ENCODE measurements at places on chromosomes 1 and 21. TPM values are rescaled to one million over a fixed set of nuclear protein-coding genes. Genes with fewer than 3 reads are reported as not detected.

FCRL3 gene
- 0.30 TPM for polyA plus RNA-seq

OR2AK2 gene
- polyA plus RNA-seq = not detected

- no peak for DNase-seq
Measured at GRCh38 chr21:39620856-39621255, 8.1 kb downstream of the B3GALT5 start.

STIL gene
- polyA plus RNA-seq = 0.61 TPM

DNA sequence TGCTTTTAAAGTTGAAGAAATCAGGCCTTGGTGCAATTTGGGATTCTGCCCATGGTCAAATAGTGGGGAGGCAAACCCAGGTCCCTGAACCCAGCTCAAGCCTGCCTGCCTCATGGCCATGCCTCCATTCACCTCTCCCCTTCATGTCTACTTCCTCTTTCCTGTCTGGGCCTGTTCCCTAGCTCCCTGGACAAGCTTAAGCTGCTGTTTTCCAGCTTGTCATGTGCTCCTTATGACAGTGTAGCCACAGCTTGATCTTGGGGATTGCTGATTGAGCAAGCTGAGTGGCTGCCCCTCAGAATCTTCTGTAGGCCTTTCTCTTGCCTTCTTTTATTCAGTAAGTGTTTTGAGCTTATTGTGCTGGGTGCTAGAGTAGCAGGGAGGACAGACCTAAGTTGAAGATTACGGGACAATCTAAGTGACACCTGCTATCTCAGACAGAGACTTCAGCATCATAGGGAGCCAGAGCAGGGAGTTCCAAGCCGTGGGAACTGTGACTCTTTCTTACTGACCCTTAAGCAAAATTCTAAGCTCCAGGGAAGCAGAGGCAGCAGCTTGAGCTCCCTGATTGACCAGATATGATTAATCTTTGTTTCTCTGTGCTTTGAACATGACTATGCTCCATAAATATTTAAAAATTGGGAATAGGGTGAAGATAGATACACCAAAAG, 520 bp upstream of the MR1 start:
- DNase-seq = no peak

DNA sequence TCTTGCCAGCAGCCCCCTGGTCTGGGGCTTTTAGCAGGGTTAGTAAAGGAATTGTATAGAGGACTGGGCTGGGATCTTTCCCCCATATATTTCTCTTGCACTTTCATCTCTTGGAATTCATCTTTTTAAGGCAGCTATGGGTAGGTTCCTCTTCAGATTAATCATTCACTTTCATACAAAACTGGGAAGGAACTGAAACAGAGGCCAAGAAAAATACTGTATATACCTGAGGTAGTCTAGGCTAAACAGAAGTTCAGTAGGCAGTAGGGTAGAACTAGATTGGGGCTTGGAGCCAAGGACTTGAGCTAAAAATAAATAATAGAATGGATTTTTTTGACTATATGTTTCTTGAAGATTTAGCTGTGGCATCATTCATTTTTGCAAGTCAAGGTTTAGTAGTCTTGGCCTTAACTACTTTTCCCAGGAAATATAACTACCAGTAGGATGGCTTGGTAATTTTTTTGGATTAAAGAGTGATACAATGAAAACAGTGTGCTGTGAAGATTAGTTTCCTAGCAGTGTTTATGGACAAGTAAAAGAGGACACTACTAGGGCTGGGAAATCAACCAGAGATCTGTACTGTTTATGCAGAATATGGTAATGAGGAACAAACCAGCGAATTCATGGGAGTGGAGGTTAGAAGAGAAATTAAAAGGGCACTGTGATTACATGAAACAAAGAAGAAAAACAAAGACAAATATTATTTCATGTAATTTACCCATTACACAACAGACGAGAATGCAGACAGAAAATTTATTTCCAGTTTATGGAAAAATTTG, 50.9 kb upstream of the PTGS2 start:
- no peak for DNase-seq

- no peak for DNase-seq
Measured at GRCh38 chr1:234989019-234989418, 139.6 kb downstream of the TOMM20 start.

- DNase-seq = no peak
Measured at GRCh38 chr1:67700692-67701410, 15.8 kb downstream of the GADD45A start.

TACSTD2 gene
- 369 TPM for polyA plus RNA-seq

FCRL1 gene
- polyA plus RNA-seq = not detected

- no peak for DNase-seq
Measured at GRCh38 chr1:204726478-204726877, 40.9 kb upstream of the LRRN2 start.

Measured in stomach (tissue), 19 donors.